ENCODE measurements at places on chromosomes 6 and 20.

DNA sequence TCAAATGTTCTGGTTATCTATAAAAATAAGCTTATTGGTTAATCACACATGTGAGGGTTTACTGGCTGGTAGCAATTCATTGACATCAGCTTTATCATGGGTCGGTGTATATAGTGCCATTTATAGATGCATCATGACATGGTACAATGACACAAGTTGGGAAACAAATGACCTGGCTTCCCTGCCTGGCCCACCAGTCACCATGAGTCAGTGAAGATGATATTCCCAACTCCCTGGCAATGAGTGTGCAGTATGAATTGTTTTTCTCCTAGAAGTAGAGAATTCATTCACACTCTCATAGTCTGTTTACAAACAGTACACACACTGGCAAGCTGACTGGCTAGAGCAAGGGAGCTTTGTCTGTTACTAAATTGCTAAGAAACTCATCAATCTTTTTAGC is 37.2 kb upstream of the CALHM6 start:
- no peak for DNase-seq

GRCh38 chr6:109229536-109229935 is 134.2 kb downstream of the CEP57L1 start:
- DNase-seq: no peak

DNA sequence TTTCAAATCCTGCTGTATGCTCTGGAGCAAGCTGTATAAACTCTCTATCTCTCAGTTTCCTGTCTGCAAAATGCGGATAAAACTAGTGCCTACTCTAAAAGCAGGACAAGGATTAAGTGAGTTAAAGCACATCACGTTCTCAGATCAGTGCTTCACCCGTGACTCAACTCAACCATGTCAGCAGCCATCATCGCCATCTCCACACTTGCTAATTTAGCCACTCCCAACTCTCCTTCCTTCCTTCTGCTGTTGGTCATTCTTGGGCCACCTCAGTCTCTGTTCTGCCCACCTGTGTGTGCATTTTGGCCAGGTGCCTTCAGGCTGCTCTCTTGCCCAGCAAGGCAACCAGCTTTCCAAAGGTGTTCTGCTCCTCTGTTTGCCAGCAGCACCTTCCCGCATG is 260.0 kb upstream of the CDYL start:
- DNase-seq: no peak

DNA sequence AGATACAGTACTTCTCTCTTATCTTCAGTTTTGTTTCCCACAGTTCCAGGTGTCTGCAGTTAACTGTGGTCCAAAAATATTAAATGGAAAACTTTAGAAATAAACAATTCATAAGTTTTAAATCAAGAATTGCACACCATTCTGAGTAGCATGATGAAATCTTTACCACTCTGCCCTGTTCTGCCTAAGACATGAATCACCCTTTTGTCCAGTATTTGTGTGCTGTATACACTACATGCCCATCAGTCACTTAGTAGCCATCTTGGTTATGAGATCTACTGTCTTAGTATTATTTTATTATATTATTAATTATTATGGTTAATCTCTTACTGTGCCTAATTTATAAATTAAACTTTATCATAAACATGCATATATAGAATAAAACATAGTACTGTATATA is 279.0 kb downstream of the OGFRL1 start:
- no peak for DNase-seq

GRCh38 chr6:169254456-169255316 is 1.0 kb upstream of the THBS2 start:
- DNase-seq: no peak

DNA sequence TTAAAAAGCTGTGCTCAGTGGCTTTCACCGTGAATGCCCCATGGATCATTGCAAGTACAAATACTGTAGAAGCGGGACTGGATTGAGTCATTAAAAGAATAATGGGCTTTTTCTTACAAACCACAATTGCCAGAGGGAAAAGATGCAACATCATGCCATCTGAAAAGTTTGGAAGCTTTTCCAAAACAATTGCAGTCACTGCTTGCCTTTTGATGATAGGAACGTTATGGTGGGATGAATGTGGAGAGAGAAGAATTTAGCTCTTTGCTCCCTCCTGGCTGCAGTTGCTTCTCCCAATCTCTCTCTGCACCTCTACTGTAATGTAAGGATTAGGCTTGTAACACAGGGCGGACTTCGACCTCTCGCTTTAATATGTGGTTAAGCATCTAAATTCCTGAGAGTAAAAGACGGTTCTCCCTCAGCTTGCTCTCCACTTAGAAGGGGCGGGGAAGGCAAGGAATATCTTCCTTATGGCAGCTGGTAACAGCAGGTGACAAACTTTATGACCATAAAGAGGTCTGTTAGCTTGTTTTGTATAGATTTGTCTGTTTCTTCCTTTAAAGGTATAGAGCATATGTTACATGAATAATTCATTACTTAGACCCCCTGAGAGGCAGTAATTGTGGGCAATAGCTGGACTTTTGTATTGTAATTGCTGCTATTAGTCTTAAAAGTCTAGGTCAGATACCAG is 376.1 kb downstream of the UTRN start:
- DNase-seq: no peak
